ENCODE measurements at places on chromosomes 1 and 21.

GRCh38 chr1:61442544-61442943 lies 282.4 kb downstream of the TM2D1 start:
- DNase-seq = no peak

GRCh38 chr21:29196670-29197191 lies 66.3 kb downstream of the MAP3K7CL start:
- no peak for DNase-seq

GRCh38 chr1:52667290-52667689 lies 30.9 kb downstream of the COA7 start:
- DNase-seq = no peak

- DNase-seq = no peak
Measured at GRCh38 chr1:39380036-39380435, 111.4 kb upstream of the BMP8A start.

- DNase-seq = no peak
Measured at GRCh38 chr1:27394925-27395324, 2.5 kb downstream of the GPR3 start.

- peak; percentile 38 for DNase-seq
Measured at GRCh38 chr1:22275626-22276395, 132.9 kb upstream of the WNT4 start.

DNA sequence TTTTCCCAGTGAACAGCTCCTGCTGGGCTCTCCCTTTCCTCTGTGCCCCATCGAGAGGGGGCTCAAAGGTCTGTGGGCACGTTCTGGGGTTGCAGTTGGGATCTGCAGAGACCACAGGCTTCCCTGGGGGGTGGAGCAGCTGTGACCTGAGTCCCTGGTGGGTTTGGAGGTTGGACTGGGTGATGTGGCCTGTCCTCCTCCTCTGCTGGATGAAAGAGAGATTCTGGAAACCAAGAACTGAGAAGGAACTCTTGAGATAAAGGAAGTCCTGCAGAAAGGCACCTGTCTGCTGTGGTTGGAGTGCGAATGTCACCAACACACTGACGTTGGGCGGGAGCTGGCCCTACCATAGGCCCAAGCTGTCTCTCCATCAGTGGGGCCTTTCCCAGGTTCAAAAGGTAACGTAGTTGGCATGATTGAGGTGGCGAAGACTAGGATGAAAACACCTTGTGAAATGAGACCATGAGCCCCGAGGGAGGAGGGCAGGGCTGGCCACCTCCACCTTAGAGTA lies 35.8 kb upstream of the ETV3 start:
- DNase-seq = no peak

- no peak for DNase-seq
Measured at GRCh38 chr1:116097626-116098025, 13.6 kb upstream of the MAB21L3 start.

All from stimulated activated naive CD8-positive, alpha-beta T cell treated with anti-CD3 and anti-CD28 coated beads, Interleukin-15, amount 100 ng/mL, for 72 hours (primary cell).